Stromal cell of bone marrow (primary cell): ENCODE measurements at places on chromosomes 12 and 14.

DNA sequence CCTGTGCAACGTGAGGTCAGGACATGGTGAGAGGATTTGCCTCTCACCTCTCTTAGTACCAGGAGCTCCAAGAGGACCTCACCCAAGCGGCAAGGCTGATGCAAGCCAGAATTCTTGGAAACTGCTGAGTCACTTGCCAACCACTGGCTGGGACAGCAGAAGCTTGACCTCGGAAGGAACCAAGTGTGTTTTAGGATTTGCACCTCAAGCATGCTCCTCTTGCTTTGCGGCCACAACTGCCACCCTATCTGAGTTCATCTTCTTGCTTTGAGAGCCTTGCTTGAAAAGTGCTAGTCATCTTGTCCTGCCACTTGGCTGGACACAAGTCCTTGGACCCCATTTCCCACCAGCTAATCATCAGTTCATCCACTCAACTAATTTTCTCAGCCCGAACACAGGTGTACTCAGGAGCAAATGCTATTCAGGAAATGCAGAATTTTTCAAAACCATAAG, 195.8 kb downstream of the SLC25A21 start:
- DNase-seq = peak; percentile 20

DNA sequence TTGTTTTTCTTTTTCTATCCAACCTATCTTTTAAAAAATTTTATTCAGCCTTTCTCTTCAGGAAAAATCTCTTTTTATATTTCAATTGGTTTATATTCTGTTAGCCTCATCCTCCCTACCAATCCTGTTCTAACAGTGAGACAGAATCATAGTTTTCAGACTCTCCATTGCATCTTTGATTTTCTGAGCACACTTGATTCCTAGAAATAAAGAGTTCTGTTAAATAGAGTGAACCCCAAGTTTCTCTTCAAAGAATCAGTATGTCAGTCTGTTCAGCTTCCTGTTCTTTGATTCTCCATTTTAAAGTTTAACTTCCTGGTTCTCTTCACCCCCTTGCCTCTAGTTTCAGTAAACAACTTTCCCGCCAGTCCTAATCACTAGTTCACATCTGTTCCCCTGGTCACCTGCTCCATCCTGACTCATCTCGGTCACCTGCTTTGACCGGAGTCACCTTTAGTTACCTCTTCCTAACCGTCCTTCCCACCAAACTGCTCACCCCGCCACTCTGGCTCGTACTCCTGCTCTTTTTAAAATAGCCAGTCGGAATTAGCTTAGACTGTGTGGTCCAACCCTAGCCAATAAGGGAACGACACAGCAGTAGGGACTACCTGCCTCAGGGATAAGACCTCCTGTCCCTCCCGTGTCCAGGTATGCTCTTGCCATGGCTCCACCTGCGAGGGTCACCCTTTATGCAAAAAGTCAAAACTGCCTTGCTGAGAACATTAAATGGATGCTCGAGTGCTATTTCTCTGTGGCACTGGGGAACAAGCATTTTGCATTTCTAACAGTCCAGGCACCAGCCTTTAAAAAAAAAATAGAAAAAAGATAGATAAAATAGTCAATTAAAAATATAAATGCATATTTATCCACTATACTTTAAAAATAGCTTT, 48.4 kb downstream of the DDX51 start:
- DNase-seq = no peak

DNA sequence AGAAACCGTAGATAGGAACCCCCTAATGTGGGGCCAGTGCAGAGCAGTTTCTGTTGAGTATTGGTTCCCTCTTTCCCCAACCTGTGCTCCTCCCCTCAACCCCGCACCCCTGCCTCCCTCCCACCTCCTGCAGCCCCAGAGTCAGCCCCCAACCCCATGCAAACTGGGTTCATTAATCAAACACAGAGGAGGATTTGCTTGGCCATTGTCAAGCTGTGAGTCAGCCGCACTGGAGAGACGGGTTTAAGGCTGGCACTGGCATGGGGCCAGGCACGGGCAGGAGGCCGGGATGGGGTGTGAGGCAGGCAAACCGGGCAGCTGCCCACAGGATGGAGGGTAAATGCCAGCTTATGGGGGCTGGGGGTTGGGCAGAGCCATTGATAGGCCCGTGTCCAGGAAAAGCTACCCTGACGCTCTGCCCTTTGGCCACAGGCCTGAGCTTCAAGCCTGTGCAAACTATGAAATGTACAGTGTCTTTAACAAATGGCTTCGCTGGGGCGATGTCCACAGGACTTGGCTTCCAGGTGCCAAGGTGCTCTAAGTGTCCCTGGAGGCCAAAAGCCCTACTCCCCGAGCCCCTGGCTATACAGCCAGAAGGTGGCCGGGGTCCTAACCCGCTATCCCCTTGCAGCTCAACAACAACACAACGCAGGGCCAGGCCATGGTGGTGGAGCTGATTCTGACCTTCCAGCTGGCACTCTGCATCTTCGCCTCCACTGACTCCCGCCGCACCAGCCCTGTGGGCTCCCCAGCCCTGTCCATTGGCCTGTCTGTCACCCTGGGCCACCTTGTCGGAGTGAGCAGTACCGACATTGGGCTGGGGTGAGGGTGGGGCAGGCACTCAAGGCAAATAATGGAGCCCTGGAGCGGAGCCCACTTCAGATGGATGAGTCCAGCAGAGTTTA, 1.4 kb downstream of the AQP5 start:
- no peak for DNase-seq

DNA sequence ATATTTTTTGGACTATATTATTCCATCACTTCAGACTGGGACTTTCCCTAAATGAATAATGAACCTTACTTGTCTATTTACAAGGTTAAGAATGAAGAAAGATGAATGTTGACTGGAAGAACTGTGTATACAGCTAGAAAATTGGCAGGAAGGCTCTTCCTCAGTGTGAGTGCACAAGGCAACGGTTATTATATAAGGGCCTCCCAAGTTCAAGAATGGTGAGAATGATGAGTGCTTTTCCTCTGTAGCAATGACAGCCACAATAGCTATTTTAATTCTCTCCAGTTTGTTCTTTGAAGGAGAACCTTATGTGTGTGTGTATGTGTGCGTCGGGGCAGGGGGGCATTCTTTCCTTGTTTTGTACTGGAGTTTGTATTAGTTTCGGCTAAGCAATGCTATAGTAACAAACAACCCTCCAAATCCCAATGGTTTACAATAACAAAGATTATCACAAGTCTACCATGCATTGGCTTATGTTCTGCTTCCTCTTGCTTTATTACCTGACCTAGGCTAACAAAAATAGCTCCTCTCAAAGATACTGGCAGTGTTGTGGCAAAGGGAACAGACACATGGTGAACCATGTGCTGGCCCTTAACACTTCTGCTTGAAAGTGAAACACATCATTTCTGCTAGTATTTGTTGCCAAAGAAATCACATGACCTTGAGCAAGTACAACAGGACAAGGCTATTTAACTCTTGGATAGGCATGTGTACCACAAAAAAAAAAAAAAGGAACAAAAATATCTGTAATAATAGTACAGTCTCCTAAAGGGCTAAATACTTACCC, 139.5 kb downstream of the RMST start:
- no peak for DNase-seq

- DNase-seq = no peak
Measured at GRCh38 chr12:54879579-54879978, 25.3 kb downstream of the MUCL1 start.

- peak; percentile 68 for DNase-seq
Measured at GRCh38 chr12:50070314-50071060, 13.1 kb downstream of the ASIC1 start.

- DNase-seq = no peak
Measured at GRCh38 chr12:58765653-58766512, 154.4 kb downstream of the LRIG3 start.

- no peak for DNase-seq
Measured at GRCh38 chr12:63228853-63229252, 77.9 kb upstream of the AVPR1A start.

DNA sequence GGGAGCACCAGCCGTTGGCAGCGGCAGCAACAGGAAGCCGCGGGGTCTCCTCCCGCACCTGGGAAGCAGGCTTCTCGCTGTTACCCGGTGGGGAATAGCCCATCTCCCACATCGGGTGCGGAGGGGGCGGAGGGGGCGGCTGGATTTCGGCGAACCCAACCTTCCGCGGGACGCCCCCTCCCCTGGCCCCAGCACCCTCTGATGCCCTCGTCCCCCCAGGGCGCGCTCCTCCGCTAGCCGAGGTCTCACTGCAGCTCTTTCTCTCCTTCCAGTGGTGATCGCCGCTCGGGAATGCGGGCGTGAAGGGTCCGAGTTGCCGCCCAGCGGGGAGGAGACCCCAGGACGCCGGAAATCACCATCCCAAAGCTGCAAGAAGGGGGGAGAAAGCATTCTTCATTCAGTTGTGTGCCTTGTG, 303 bp downstream of the SAMD4A start:
- DNase-seq = no peak

GRCh38 chr12:10341892-10342509, 34.3 kb downstream of the KLRD1 start:
- no peak for DNase-seq

- no peak for DNase-seq
Measured at GRCh38 chr14:74593241-74593953, 18.6 kb downstream of the LTBP2 start.

DNA sequence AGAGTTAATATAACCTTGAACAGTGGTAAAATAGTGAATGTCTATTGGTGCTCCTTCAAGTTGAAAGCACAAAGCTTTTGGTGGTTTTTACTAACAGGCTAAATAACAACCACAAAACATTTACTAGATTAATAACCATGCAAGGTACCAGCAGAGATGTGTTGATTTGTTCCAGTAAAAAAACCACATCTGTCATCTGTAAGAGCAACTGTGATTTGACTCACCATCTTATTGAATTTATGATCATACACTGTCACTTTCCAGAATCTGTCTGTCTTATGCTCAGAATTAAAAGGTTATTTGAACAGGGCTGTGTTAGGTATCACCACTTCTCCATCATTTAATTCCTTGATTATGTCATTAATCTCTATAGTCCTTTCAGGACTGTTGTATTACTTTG, 107.0 kb upstream of the PTHLH start:
- DNase-seq = no peak

GRCh38 chr14:22200977-22201605, 387.9 kb downstream of the DAD1 start:
- DNase-seq = peak; percentile 41

GRCh38 chr12:26938701-26939062, 412 bp downstream of the FGFR1OP2 start:
- DNase-seq = no peak

- peak; percentile 90 for DNase-seq
Measured at GRCh38 chr14:80996049-80996901, 40.9 kb downstream of the TSHR start.

DNA sequence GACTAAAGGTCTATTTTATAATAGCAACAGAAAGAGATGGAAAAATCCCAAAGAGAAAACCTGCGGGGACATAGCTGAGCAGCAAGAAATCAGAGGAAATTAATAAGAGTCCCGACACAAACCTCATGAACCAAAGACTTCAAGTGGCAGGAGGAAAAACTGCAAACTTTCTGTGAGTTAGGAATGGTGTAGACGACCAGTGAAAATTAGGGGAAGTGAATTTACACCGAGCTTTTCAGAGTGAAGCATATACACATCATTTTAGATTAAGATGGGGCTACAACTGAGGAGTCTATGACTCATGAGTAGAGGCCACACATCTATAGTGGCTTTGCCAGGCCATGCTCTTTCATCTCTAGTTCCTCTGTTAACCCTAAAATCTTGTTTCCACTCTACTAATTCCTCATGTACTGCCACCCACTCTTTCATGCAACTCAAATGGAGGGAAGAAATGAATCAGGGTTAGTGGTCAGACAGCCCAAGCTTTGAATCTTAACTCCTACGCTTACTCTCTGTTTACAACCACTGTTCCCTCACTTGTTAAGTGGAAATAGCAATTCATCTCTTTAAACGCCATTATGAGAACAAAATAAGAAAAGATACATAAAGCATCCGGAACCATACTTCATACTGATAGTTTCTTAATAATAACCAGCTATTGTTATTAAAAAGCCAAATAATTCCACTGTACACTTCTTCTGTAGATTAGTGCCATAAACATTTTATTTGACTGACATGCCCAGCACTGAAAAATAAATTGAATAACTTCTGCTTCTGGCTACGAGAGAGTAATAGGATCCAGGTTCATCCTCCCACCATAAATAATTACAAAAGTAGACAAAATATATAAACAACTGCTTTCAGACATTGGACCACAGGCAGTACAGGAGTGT, 219.3 kb downstream of the RMST start:
- no peak for DNase-seq
